ENCODE measurements at places on chromosomes 4 and X.

- DNase-seq, result no peak
These were observed 654.7 kb upstream of the IGFBP7 start for GRCh38 chr4:57764856-57765255.

- no peak for DNase-seq
These were observed 40.7 kb downstream of the FAM184B start for GRCh38 chr4:17740702-17741101.

DNA sequence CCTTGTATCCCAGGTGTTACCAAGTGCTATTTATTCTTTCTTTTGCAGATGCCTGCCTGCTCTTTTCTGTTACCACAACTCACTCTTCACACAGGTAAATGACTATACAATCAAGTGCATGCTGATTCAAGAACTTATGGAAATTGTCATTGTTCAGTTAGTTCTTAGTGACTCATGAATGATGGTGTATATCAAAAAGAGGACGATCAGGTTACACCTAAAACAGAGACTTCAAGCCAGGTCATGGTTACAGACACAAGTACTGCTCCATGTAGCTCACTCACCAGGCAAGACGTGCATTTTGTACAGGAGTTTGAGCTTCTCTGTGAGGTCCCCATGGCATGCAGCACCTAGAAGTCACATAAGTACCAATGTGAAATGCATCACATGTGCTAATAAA lies 59.3 kb upstream of the UCP1 start:
- DNase-seq, result no peak

DNA sequence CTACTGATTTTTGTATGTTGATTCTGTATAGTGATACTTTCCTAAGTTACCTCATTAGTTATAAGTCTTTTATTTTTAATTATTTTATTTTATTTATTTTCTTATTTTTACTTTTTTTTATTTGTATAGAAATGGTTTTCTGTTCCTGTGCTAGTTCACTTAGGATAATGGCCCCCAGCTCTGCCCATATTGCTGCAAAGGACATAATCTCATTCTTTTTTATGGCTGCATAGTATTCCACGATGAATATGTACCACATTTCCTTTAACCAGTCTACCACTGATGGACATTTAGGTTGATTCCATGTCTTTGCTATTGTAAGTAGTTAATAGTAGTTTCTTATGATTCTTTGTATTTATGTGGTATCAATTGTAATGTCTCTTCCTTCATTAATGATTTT lies 31.5 kb upstream of the GK2 start:
- DNase-seq, result no peak

DNA sequence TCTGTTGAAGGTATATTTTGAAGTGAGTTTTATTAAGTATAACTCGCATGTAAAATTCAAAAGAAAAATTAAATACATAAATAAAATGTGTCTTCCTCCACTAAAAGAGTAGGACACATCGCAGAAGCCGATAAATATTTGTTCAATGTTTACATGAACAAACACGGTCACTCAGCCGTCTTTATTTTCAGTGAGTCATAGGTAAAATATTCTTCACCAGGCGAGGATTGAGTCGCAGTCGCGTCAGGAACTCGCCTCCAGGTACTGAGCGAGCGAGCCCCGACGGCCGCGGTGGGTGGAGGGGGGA lies 271 bp upstream of the FUNDC2 start:
- DNase-seq, result no peak

DNA sequence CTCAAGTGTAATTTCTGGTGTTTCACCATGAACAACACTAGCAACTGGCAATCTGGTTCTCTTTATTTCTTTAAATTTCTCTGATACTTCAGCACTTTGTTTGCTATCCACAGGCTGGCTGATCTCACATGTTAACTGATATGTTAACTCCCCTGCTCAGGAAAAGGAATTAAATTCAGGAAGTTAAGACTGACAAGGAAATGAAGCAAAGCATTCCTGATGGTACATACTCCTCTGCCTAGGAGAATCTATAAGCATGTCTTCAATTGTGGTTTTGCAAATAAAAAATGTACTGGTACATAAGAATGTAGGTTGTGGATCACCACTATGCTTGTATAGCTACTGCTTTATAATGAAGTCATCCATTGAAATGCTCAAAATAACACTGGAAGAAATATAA lies 1119.2 kb upstream of the INTU start:
- DNase-seq, result no peak

DNA sequence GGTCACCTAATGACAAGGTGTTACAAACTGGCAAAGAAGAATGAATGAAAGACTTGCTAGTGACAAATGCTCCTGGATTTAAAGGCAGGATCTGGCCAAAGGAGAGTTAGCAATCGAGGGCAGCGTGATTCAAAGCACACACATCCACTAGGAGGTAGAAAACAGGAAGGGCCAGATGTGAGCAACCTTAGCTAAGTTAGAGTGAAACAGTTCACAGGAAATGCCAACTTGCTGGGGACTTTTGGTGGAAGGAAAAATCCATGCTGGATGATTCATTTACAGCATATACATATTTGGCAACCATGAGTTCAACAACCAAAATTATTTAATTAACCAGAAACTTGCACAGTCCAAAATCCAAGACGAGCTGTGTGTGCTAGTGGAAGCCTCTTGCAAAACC lies 276.9 kb downstream of the PTTG2 start:
- DNase-seq, result no peak

Measured in breast epithelium (tissue), 4 donors.